ENCODE measurements at places on chromosomes 12 and 14.

DNA sequence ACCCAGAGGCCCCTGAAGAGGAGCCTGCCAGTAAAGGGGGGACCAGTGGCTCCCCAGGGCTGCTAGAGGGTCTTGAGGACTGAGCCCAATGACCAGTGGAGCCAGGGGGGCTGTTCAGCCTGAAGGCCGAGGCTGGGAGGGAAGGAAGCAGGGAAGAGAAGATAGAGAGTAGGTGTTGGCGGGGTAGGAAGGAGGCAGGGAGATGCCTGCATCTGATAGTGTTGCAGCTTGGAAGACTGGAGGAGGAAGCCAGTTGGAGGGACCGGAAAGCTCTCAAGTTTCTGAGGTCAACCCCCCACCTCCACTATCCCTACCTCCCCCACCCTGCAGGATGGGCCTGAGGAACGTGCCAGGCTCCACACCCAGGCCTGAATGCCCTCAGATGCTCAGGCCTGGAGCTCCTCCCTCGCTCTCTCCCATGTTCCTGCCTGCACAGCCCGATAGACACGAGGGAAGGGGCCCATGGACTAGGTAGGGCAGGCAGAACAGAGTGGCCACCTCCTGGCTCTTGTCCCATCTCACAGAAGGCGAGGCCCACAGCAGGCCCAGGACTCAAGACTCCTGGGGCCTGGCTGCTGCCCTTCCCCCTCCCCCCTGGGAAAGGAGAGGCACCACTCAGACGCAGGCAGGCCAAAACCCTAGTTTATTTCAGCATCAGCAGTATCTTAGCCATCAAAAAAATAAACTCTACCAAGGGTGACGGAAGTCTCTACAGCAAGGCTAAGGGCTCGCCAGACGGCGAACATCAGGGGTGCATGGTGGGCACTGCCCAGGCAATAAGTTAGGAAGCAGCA lies 3.4 kb downstream of the CKB start:
- no peaks in the 10 kb centered on the region for H3K27me3 ChIP-seq
- H3K27ac ChIP-seq, result no peak overlapping the region
- H3K36me3 ChIP-seq, result peaks cover 5% of the 10 kb centered on the region

- peaks cover 6% of the 10 kb centered on the region for H3K4me1 ChIP-seq
- DNase-seq, result no peak
- H3K27ac ChIP-seq, result no peak overlapping the region
- no peaks in the 10 kb centered on the region for H3K27me3 ChIP-seq
These were observed 11.6 kb downstream of the CKB start for GRCh38 chr14:103510724-103511693.

DNA sequence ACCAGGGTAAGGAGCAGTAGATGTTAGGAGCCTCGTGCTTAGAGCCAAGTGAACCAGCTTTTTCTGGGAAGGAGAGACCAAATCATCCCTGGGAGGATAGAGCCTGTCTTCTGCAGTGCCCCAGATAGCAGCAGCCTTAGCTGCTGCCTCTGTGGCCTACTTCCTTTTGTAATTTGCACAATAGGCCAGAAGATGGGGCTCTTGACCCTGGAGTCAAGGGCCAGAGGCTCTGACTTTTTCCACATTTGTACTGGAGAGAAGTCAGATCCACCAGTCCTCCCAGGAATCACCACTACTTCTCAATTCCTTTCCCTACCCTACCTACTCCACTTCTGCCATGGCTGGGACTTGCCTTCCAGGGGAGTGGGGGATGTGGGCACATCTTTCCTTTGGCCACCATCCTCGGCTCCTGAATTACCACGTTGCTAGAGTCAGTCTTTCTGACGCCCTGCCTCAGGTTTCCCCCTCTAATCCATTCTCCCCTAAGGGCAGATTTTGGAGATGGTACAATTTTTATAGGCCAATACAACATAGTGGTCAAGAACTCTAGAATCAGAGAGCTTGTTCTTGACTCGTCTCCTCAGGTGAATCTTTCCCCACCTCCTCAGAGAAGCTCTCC lies 3.3 kb upstream of the SLC4A8 start:
- no peak overlapping the region for H3K27ac ChIP-seq
- H3K27me3 ChIP-seq, result no peaks in the 10 kb centered on the region
- H3K4me3 ChIP-seq, result no peak overlapping the region
- peaks cover 10% of the 10 kb centered on the region for H3K4me1 ChIP-seq

GRCh38 chr12:103558879-103559278 lies 28.2 kb upstream of the STAB2 start:
- no peak overlapping the region for H3K4me3 ChIP-seq
- H3K4me1 ChIP-seq, result no peaks in the 10 kb centered on the region
- H3K27ac ChIP-seq, result no peak overlapping the region
- DNase-seq, result no peak
- no peaks in the 10 kb centered on the region for H3K36me3 ChIP-seq

All from effector memory CD8-positive, alpha-beta T cell (primary cell).